Inflammatory macrophage (primary cell): ENCODE measurements at places on chromosomes 7 and 10.

GRCh38 chr7:113291058-113291457 is 172.7 kb upstream of the SMIM30 start:
- DNase-seq, result no peak

GRCh38 chr7:99373091-99374066 is 1.2 kb upstream of the ARPC1B start:
- no peak for DNase-seq

GRCh38 chr10:60606343-60607080 is 171.8 kb upstream of the CDK1 start:
- DNase-seq, result peak; percentile 73

DNA sequence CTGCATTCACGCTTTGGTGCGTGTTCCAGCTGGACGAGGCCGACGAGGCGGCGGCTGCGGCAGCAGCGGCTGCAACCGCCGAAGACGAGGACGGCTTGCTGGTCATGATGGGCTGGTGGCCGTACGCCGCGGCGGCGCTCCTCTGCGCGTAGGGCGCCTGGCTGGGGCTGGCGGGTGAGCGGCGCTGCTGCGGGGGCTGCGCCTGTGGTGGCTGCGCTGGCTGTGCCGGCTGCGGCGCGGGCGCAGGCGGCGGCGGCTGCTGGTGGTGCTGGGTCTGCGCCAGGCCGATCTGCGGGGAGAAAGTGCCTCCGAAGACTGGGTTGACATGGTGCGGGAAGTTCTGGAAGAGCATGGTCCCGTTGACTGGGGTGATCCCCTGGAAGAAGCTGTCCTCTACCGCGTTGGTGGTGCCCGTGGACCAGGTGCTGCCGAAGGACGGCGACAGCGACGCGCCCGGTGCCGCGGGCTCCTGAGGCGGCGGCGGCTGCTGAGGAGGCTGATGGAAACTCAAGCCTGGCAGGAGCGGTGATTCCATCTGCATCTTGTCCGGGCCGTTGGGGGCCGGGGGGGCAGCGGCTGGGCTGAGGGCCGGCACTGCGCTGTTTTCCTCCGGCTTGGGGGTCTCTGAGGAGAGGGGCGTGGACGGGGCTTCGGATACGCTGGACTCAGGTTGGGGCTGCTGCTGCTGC is 51.1 kb downstream of the CPEB3 start:
- peak; percentile 53 for DNase-seq

- no peak for DNase-seq
These were observed 164.3 kb downstream of the BMPER start for GRCh38 chr7:34069676-34070075.

- no peak for DNase-seq
These were observed 12.6 kb downstream of the CYP26A1 start for GRCh38 chr10:93086289-93086688.

DNA sequence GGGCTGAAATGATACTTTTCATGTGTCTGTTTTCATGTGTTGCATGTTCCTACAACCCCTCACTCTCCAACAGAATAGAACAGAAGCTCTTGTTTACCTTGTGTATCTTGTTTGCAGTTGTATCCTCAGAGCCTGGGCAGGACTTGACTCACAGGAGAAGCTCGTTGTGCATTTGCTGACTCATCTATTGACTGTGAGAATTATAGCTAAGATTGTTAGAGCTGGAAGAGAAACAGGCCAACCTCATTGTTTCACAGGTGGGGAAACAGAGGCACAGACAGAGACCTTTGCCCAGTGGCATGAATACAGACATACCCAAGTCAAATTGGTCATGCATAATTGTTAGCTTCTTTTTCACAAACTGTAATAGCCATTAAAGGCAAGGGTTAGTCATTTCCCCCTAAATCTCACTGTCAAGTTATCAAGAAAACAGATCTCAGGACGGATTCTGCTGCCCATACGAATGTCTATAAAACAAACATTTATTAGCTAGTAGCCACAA is 4.6 kb upstream of the TSPAN15 start:
- DNase-seq, result no peak

GRCh38 chr10:69179089-69179742 is 818 bp upstream of the SUPV3L1 start:
- DNase-seq, result no peak

GRCh38 chr7:4136501-4137110 is 545.5 kb upstream of the FOXK1 start:
- no peak for DNase-seq

DNA sequence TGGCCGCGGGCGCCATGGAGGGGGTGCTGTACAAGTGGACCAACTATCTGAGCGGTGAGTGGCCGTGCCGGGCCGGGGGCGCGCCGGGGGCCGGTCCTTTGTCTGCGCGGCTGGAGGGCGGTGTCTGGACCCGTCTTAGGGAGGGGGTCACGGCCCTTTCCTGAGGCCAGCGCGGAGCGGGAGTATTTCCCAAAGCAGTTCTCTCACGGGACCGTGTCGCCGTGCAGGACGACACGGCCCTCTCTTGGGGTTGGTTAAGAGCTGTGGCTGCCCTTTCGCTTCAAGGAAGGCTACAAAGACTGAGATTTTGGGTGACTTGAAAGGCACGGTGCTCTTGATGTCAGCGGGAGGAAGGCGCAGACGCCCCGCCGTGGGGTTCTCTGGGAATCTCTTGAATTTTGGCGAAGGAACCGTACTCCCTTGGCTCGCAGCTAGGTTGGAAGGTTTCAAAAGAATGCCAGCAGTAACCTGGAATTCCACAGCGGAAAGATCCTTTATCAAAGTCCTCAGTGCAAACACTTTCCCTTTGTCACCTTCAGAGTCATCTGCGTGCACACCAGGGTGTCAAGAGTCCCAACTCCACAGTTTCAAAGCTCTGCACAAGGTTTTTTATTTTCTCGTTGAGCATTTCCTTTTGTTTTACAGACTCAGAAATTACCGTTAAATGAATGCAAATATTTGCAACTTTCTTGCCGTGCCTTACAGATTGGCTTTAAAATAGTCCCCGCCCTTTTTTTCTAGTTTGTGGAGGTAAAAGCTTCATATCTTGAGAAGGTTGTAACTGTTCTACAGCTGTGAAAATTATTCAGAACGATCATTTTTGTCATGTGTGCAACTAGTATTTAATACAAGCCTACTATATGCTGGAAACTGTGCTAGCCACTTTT is 780 bp downstream of the PLEKHA8 start:
- peak; percentile 32 for DNase-seq

GRCh38 chr7:94059746-94060145 is 55.6 kb upstream of the BET1 start:
- DNase-seq, result peak; percentile 39

DNA sequence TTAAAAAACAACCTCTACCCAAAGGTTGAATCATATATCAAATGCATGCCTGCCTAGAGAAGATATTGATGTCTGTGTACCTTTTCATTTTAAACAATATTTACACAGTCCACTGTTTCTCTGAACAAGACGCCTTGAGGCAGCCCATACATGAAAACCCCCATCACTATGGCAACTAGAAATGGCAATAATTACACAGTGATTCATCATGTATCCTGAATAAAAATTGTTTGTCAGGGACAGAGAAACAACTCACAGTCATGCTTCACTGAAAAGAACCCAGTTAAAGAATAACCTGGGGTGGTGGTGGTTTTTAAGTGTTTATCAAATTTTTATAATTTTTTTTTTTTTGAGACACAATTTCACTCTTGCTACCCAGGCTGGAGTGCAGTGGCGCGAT is 19.7 kb downstream of the DNAJC12 start:
- no peak for DNase-seq

GRCh38 chr7:36096460-36097095 is 56.5 kb upstream of the EEPD1 start:
- DNase-seq, result no peak

DNA sequence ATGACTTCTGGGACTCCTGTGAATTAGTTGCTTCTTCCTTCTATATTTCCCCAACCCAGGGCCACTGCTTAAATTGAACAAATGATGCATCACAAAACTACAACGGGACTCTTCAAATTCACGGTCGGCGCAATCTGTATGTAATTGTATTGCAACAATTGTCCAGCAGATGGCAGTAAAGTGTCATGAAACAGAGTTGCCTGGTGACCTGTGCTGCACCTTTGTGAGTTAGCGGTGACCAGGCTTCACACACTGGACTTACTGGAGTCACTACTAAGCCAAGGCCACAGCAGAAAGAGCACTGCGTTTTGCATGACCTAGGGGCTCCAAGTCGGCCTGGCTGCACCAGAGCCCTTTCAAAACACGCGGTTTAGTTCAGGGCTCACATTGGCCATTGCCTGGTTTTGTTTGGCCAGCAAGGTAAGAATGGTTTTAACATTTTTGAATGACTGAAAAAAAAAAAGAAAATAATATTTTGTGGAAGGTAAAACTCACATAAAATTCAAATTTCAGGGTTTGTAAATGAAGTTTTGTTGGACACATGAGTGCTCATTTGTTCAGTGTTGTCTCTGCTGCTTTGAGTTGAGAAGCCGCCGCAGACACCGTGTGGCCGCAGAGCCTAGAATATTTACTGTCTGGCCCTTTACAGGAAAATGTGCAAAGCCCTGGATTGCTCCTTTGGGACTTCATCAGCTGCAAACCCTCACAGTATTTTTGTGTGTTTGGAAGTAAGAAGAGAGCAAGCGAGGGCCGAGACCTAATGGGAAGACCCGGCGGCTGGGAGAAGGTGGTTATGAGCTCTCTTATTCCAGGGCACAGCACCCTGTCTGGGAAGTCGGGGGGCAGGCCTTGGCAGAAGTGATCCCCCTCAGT is 23.2 kb upstream of the ZNF32 start:
- DNase-seq, result peak; percentile 59

GRCh38 chr7:155054761-155055160 is 15.4 kb upstream of the HTR5A start:
- DNase-seq, result no peak
